RCC 7860 (cell line): ENCODE measurements at places on chromosomes 11 and 22.

DNA sequence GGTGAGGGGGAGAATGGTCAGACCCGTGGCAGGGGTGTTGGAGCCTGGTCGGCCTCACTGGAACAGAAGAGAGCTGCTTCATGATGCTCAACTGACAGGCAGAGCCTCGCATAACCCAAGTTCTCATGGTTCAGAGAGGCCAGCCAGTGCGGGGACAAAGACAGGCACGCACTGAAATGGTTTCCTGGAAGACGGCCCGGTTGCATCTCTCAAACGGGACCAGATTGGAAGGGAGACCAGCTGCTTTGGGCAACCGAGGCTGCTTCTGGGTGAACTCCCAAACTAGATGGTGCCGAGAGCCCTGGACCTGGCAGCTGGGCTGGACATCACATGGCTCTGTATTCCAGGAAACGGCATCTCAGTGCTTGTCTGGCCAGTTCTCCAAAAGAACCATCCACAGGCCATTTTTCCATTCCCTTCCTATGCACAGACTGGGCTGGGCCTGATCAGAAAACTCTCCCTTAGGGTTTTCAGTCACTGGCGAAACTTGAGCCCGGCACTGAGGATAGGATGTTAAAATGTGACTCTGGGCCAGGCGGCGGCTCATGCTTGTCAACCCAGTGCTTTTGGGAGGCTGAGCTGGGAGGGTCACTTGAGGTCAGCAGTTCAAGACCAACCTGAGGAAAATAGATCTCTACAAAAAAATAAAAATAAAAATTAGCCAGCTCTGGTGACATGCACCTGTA, 80.1 kb upstream of the PRODH start:
- no peak for DNase-seq

GRCh38 chr22:42317008-42317407, 46.6 kb upstream of the TCF20 start:
- DNase-seq: no peak

- DNase-seq: no peak
Observed at GRCh38 chr11:128455766-128456165, 131.6 kb downstream of the ETS1 start.

DNA sequence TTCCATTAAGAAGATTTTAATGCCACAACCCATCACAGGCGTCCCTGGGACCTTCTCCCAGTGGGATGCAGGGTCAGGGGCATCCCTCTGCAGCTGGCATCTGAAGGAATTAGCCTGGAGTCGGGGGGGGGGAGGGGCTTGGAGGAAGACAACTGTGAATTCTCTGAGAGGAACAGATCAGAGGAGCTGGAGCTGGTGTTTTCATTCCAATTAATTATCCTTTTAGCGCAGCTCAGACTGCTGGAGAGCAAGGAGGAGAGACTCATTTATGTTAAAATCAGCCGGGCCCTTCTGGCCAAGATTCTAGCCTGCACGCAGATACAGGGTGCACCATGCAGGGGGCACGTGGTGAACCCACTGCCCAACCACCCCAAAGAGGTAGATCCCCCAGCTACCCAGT, 116.2 kb downstream of the CHST1 start:
- no peak for DNase-seq

DNA sequence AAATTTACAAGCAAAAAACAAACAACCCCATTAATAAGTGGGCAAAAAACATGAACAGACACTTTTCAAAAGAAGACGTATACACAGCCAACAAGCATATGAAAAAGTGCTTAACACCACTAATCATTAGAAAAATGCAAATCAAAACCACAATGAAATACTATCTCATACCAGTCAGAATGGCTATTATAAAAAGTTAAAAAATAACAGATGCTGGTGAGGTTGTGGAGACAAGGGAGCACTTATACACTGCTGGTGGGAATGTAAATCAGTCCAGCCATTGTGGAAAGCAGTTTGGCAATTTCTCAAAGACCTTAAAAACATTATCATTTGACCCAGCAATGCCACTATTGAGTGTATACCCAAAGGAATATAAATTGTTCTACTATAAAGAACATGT, 72.3 kb downstream of the BBOX1 start:
- DNase-seq: no peak

DNA sequence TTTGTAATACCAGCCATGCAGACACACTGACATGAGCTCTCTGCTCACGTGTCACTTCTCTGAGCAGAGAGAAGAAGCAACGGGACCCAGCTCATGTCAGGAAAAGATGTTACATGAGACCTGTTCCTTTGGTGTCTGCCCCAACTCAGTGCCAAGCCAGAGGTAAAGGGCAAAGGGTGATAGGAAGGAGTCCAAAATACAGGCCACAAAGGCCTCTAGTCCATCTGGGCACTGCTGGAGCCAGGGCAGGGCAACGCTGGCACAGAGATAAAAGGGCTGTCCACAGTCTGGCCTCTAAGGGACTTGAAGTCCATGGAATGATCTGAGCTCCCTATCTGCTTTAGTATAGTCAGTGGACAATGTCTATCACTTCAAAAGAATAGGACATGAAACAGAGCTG, 79.3 kb downstream of the SLC1A2 start:
- no peak for DNase-seq

DNA sequence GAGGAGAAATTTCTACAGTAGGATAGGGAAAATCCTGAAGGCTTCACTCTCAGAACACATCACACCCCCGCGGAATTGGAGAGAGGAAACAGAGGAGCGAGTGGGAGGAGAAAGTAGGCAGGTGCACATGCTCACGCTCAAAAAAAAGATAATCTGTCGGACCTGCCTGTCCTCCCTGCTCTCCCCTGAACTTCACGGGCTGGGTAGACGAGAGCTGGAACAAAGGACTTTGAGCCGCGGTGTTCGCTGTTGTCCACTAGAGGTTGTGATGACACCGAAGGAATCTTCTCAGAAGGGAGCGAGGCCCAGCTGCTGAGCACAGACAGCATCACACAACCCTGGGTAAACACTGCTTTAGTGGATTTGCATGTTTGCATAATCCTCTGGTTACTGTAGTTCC, 5.0 kb downstream of the SEZ6L start:
- DNase-seq: no peak

GRCh38 chr11:69467646-69468045, 13.8 kb upstream of the LINC01488 start:
- DNase-seq: no peak

DNA sequence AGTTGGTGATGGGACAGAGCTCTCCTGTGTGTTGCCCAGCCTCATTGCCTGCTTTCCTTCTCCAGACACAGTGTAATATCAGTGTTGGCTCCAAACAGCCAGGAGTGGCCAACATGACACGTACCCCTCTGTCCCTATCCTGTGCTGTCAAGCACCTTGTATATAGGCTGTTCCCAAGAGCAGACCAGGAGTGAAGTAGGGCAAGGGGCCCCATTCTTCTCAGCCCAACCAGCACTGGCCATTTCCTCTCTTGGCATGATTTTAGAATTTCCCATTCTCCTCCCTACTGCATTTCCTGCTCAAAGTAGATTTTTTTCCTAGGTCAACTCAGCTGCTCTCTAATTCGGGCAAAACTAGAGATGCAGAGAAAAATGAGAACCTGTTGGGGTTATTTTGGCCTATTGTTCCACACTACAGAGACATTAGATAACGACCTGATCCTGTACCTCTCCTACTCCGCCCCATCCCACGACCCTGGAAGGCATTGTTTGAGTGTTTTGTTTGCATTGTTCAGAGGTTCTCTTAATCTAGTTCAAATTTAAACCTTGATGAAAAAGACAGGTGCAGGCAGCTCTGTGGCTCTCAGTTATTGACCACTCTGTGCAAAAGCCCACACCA, 95.6 kb downstream of the RASSF10 start:
- DNase-seq: no peak

DNA sequence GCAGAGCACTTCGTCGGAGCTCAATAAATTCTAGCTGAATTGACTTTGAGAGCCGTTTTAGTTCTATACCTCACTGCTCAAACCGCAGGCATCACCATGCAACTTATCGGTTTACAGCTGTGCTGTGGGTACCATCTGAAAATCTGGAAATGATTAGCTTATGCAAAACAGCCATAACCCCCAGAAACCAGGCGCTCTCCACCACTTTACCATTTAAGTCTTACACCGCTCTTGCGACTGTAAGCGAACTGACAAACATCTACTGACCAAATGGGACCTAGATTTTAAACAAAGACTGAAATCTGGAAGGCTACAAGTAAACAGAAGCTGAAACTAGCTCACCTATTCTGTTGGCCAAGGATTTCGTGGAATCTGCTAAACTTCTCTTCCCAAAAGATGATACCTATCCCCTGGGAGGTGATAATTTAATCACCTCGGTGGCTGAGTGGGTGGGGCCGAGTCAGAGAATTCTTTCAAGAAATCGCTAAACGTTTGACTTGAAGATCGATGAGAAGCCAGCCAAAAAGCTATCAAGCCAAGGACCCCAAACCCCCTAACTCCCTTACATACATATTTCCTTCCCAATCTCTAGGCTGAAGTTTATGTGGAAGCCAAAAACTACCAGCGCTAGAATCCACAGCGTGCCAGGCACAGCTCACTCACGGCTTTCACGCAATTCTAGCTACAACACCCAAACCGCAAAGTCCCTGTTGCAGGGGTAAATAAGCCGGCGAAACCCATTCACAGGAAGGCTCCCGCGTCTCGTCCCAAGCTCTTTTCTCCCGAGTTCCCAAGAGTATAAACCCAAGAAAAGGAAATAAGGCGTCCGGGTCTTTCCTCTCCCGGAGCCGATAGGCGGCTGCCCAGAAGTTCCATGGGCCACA, 644 bp downstream of the SPTY2D1 start:
- DNase-seq: no peak

- no peak for DNase-seq
Observed at GRCh38 chr11:58913685-58914084, 25.6 kb upstream of the GLYATL1 start.

DNA sequence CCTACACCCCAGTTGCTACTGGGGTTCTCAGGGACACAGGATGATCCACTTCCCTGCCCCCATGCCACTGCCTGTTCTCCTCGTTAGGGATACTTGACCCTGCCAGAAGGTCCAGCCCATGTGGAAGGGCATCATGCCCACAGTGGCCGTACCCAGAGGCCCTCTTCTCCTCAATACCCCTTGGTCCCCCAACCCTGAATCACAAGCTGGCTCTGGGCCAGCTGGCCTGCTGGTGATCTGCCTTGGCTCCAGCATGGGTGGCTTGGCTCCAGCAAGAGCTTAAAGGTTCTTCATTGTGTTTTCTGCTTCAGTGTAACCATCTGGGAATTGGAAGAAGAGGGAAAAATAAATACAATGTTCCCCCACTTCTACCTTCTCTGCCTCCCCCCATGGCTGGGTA, 11.1 kb upstream of the TPBGL start:
- DNase-seq: no peak

DNA sequence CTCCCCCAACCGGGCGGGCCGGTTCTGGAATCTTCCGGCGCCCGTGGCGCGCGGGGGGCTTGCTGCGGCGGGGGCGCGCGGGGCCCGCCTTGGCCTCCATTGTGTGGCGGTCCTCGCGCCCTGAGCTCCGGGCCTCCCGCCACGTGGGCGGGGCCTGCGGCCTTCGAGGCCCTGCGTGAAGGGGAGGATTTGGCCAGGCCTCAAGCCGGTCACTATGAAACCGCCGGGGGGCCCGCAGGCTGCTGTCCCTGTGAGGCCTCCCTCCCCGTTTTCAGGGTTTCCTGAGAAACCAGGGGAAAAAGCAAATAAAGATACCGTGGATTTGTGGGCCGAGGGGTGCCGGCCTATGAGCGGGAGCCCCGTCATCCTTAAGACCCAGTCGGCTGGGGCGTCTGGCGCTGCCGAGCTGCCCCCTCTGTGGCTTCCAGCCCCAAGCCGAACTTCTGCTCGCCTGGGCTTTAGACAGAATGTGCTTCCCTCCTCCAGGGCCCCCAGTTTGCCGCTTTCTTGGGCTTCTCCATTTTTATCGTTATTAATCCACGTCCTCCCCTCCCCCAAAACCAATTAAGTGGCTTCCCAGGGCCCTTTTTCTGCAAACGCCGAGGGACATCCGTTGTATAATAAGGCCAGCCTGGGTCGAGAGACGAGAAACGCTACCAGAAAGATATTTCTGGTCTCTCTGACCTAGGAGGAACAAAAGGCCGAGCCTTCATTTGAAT, 602 bp downstream of the EWSR1 start:
- peak; percentile 25 for DNase-seq
